ENCODE measurements at places on chromosomes 13 and 19. TPM values are rescaled to one million over a fixed set of nuclear protein-coding genes. Genes with fewer than 3 reads are reported as not detected.

Gene MAST1
- 1.0 TPM for polyA plus RNA-seq

Gene ZNF723
- not detected for polyA plus RNA-seq

Gene DLEU7
- 1.4 TPM for polyA plus RNA-seq

Gene NPAS1
- 2.4 TPM for polyA plus RNA-seq

Gene SOHLH2
- polyA plus RNA-seq: 2.9 TPM

Gene TMEM255B
- polyA plus RNA-seq: 4.9 TPM

Gene ANGPTL4
- 2.6 TPM for polyA plus RNA-seq

Gene GFY
- polyA plus RNA-seq: not detected

Gene ADGRE1
- polyA plus RNA-seq: 0.04 TPM

- no peak for DNase-seq
Observed at GRCh38 chr13:90709319-90709718, 638.2 kb upstream of the MIR17HG start.

DNA sequence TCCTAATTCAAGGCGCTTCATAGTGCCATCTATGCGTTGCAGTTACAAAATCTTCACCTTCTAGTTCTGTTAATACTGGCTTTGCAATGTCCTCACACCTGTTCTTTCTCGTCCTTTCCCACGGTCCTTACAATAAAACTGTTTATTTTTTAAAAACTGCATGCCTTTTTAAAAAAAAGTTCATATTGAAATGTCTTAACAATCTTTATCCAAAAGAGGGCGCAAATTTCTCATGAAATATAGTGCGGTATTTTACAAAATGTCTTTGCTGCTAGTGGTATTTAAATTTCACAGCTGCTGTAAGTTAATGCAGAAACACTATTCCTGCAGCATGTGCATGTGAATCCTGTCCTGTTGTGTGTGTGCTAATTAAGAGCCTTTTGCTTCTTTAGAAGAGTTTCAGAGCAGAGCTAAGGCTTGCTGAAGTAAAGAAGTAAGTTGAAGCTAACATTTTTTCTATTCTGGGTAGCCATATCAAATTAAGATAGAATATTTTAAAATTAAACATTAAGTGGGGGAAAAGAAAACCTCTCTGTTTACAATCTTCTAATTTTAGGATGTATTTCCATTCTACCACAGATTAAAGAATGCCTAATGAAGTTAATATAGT is 15.8 kb upstream of the CLDN10 start:
- DNase-seq: no peak

GRCh38 chr19:13005861-13006370 is 10.6 kb downstream of the NFIX start:
- no peak for DNase-seq

DNA sequence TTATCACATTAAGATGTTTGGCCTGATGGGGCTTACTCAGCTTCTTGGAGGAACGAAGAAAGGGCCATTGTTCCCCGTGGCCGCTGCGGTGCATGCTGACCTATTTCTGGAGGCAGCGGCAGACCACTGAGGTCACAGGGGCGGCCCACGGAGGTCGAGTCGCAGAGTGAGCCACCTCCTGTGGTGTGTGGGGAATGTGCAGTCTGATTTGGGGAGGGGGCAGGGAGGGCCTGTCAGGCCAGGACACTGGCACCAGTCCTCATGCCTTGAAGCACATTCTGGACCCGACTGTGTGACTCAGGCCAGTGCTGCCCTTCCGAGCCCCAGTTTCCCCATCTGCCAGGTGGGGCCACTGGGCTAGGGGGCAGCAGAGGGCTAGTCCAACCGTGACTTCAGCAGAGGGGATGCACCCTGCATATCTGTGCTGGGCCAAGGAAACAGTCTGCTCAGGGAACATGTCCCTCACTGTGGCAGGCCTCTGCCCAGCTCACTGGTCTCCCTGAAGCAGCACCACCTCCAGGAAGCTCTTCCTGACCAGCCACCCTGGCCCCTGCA is 6.3 kb downstream of the SLC7A10 start:
- DNase-seq: no peak

DNA sequence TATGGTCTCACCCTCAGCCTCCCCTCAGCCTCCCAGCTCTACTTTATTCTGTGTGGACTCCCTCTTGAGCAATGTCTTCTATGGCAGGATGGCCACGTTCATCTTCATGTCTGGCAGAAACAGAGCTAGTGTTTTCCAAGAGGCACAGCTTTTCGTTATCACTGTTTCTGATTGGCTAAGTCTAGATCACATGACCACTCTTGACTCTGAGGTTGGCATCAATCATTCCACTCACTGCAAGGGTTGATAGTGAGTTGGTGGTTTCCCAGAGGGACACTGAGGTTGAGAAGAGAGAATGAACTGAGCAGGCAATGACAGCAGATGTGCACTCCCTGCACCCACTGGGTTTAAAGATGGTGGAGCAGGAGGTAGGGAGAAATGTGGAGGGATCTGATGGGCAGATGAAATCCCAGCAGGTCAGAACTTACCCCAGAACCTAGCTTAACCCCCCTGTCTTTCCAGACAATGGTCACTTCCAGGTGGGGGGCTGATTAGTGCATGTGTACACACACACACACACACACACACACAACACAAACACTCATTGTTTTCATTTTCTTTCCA is 26.3 kb upstream of the UQCRFS1 start:
- no peak for DNase-seq

GRCh38 chr19:11125994-11126685 is 29.4 kb downstream of the SPC24 start:
- peak; percentile 77 for DNase-seq

GRCh38 chr19:15237759-15238638 is 5.8 kb upstream of the EPHX3 start:
- no peak for DNase-seq

DNA sequence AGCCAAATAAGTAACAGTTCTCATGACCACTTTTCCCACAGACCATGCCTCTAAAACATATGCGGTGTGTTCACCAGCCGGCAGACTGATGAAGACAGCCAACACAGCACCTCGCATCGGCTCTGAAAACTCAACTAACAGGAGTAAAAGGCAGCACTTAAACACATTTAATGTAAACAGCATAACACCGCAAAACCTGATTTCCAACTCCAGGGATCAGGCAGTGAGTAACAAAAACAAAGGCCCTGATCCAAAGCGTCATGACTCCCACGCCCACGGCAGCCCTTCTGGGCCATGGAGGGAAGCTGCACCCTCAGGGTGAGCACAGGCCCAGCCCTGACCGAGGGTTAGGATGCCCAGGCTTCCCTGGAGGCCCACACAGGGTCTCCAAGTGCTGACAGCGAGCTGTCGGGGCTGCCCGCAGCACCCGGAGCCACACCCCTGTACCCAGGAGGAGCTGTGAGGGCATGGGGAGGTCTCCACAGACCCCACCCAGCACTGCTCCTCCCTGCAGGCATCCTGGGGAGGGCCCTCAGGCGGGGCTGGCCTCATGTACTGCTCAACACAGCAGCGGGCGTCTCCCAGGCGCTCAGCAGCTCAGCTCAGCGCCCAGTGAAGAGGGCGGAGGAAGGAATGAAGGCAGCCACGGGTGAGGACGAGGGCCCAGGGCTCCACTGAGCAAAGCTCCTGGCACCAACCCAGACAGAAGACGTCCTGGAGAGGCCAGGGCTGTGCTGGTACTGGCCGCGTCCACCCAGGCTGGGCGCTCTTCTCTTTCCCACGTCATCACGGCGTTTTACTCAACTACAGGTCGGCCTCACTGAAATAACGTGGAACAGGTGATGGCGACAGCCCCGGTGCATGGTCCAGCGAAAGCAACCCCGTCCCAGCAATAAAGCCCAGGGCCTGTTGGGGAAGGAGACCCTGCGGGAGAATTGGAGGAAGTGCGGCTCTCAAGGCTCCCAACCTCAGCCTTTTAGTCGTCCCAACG is 53.7 kb downstream of the RASA3 start:
- DNase-seq: no peak

- DNase-seq: no peak
Observed at GRCh38 chr19:33661336-33661735, 39.6 kb downstream of the CHST8 start.

- no peak for DNase-seq
Observed at GRCh38 chr13:50187352-50188029, 172.2 kb downstream of the KCNRG start.

DNA sequence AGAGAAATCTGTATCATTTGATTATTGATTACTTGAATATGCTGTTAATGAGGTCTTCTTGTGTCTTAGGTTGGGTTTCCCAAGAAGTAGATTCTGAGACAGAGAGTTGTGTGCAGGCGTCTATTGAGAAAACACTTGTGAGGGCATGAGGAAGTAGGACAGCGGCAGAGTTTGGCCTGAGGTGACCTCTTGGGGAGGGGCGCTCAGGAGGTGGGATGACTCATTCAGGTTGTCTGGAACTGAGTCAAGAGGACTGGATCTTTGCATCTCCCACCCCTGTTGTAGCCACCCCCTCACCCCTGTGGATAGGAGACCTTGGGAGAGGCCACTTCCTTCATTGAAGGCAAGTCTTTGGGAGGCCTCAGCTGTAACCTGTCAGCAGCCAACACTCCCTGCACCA is 35.2 kb upstream of the WDFY2 start:
- no peak for DNase-seq

DNA sequence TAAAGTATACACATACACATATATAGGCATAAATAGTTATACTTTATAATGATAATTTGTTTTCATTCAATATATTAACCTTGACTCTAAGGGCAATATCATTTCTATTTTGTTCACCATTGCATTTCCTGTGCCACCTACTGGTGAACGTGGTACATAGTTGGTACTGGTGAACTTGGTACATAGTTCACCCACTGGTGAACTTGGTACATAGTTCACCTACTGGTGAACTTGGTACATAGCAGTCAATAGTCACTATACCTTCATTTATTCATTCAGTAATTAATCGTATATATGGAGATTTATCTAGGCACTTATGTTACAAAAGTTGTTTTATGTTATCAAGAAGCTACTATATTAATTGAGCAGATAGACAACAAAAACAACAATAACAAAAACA is 172.6 kb upstream of the ATXN8OS start:
- no peak for DNase-seq

DNA sequence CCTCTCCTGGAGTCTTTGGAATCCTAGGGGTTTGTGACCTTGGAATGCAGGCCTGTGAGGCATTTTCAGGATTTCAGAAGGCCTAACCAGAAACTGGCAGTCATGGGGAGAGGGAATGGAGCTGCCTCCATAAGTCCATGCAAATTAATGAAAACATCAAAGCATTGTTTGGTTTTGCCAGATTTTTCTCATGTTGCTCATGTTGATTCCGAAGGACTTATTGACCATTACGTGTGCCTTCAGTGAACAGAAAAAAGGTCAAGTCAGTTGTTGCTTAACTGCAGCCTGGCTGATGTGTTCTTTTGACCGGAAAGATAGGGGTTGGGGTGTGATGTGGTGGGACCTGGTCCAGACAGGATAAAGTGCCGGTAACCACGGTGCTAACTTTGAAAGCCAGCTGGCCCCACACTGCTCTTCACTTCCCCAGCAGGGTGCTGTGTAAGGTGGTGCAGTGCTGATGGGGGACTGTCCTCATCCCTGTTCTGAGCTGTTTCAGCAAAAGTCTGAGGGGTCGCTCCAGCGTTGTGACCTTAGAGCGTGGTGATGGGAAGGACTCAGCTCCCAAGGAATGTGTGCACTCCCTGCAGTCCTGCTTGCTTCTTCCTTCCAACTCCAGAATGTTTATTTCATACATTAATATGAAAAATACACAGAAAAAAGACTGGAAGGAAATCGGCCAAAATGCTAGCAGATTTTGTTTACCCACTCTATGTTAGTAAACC is 3.5 kb downstream of the RNF113B start:
- DNase-seq: no peak
